ENCODE measurements at places on chromosomes 12 and 14.

- no peak for DNase-seq
Measured at GRCh38 chr12:24701343-24701742, 247.6 kb downstream of the BCAT1 start.

DNA sequence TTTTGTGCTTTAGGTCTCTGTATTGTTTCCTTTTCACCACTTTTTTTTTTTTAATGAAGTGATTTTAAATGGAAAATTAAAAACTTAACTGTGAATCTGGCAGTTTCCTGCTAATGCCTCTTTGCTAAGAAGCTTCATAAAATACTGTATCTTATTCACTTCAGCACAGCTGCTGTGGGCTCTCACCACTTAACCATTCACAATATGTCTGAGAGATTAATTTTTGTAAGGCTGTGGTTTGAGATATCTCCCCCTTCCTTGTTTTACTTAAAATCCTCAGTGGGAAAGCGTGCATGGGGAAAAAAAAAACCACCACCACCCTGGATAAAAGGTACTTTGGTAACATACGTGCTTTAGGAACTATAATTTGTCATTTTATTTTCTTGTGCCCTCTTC lies 115.9 kb downstream of the ETV6 start:
- DNase-seq = no peak

- DNase-seq = no peak
Measured at GRCh38 chr12:6187948-6188793, 12.0 kb upstream of the CD9 start.

DNA sequence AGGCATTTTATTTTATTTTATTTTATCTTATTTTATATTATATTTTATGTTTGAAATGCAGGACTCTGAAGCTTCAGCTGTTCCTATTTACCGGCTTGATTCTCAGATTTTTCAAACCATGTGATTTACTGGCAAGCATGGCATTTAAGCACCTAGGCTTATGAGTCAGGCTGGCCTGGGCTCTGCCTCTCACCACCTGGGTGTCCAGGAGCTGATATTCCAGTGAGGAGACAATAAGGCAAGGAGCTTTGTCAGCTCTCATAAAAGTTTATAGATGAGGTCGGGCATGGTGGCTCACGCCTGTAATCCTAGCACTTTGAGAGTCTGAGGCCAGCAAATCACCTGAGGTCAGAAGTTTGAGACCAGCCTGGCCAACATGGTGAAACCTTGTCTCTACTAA lies 2.1 kb downstream of the DAO start:
- no peak for DNase-seq

DNA sequence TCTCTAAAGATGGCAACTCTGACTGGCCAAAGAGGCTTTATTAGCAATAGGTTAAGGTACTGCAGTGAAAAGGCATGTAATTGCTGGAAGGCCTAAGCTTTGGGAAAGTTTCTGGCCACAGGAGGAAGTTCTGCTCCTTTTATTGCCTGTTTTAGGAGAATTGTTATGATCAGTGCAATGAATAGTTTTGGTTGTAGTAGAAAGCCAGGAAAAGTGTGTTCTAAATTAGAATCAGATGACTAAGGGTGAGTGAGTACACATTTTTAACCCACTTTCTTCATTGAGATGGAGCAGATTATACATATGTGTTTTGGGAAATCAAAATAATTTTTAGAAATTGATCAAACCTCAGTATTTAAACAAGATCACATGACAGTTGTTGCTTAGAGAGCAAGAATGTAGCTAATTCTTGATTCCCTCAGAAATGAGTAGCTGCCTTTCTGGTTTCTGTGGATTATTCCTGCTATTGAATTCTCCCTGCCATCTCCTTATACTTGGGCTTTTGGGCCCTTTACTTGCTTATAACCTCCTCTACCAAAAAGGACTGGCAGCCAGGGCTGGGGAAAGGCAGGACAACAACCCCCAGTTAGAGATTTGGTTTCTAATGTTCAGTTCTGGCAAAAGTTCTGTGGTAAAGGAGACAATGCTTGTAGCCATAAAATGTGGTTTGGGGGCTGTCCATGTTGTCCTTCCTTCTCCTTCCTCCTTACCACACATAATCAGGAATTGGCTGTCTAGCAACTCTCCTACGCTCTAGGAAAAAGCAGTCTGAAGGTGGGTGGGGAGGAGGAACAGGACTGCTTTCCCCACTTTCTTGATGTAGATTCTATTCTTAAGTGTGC lies 217.1 kb downstream of the SLC38A4 start:
- no peak for DNase-seq

Data from activated CD4-positive, CD25-positive, alpha-beta regulatory T cell treated with anti-CD3 and anti-CD28 coated beads, Interleukin-2, amount 50 U/mL, for 16 hours (primary cell).